ENCODE measurements at places on chromosomes 2 and 18.

- no peak for DNase-seq
These were observed 100.4 kb upstream of the FZD5 start for GRCh38 chr2:207869784-207870778.

DNA sequence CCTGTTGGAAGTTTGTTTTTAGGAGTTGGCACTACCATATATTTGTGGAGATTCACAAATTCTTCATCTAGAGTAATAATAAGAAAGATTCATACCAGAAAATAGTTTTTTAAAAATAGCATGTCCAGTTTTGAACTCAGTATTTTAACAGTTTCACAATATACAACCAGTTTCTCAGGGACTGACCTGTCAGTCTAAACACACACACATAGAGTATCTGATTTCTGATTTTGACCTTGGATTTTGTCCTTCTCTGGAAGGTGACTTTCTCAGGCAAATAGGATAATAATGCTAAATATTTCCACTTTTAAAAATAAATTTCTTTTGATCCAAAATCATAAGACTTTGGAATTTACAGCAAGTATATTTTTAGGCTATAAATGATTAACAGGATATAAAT is 32.0 kb downstream of the MFSD6 start:
- no peak for DNase-seq

DNA sequence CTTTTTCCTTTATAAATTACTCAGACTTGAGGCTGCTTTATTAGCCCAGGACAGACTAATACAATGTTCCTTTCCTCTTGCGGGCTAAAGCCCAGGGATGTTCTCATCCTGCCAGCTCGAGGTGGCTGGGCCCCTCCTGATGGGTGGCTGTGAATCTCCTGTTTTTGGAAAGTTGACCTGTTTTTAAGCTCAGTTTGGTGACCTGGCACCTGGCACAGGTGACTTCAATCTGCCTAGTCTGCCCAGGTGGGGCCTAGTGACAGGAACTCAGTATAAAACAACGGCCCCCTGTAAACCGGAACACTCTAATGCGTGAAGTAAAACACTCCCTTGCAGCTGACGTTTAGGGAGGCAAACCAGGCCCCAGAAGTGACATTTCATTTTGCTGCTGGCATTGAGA is 92.7 kb upstream of the SNTG2 start:
- no peak for DNase-seq

- no peak for DNase-seq
These were observed 82.4 kb upstream of the TGIF1 start for GRCh38 chr18:3367491-3368091.
